ENCODE measurements at places on chromosomes 7 and 10.

DNA sequence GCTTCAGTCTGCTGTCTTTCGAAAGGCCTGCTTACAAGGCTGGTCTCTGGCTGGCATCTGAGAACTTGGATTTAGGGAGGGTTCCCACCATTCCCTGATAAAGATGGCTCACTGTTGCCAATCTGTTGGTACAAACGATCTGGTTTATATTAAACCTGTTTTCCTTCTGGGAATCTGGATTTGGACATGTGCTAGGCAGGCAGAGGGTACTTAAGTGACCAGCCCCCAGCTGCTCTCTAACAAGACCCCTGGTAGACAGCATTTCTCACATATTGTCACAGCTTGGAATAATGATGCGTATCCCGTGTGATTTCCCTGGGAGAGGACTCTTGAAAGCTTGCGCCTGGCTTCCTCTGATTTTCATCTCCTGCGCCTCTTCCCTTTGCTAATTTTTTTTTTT, 21.6 kb downstream of the YWHAG start:
- no peaks in the 10 kb centered on the region for H3K27me3 ChIP-seq
- no peak overlapping the region for H3K27ac ChIP-seq
- no peak overlapping the region for H3K4me3 ChIP-seq
- peaks cover 36% of the 10 kb centered on the region for H3K4me1 ChIP-seq
- H3K36me3 ChIP-seq: peaks cover 49% of the 10 kb centered on the region
- DNase-seq: no peak

DNA sequence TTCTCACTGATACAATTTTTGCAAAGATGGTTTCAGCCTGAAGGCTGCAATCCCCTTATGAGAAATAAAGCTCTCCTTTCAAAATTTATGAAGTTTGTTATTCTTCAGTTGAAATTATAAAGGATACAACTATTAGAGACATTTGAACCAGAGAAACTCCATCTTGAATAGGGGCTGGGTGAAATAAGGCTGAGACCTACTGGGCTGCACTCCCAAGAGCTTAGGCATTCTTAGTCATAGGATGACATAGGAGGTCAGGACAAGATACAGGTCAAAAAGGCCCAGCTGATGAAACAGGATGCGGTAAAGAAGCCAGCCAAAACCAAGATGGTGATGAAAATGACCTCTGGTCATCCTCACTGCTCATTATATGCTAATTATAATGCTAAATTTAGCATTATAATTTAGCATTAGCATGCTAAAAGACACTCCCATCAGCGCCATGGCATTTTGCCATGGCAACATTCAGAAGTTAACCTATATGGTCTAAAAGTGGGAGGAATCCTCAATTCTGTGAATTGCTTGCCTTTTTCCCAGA, 22.4 kb upstream of the IFIT1B start:
- H3K27ac ChIP-seq: no peak overlapping the region
- no peaks in the 10 kb centered on the region for H3K36me3 ChIP-seq
- H3K27me3 ChIP-seq: peaks cover 54% of the 10 kb centered on the region
- no peak overlapping the region for H3K4me3 ChIP-seq
- DNase-seq: no peak

DNA sequence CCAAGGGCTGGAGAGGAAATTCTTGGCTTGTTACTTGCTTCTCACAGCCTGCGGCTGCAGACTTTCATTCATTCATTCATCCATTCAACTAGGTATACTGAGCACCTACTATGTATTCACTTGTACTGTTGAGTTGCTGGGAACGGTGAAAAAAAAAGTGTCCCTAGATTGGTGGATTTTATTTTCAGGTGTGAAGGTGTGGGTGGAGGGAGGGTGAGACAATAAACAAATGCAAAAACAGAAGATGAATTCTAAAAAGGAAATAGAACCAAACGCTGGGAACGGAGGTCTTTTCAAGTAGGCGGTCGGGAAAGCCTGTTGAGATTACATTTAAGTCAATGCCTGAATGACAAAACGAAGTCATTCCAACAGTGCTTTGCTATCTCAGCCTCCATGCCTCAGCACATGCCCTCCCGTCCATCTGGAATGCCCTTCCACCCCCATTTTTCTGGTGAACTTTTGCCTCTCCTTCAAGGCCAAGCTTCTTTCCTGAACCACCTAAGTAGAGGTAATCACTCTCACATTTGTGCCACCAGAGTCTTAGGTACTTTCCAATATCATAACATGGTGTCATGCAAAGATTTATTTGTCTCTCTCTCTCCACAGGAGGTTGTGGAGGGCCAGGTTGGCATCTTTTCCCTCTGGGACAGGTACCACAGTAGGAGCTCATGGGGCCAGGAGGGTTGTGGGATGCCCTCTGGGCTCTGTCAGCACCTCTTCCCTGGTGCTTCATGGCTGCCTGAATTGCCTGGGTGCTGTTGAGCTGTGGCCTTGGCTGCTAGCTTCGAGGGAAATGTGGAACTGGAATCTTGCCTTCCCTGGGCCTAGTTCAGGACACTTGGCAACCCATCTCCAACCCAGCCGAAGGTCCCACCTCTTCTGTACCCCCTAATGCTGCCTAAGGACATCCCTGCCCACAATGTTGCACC, 5.5 kb downstream of the NKX2-3 start:
- DNase-seq: no peak
- H3K27ac ChIP-seq: no peak overlapping the region
- H3K4me1 ChIP-seq: peaks cover 15% of the 10 kb centered on the region
- H3K36me3 ChIP-seq: no peaks in the 10 kb centered on the region
- H3K4me3 ChIP-seq: no peak overlapping the region

GRCh38 chr10:100808876-100809275, 63.5 kb downstream of the PAX2 start:
- peaks cover 4% of the 10 kb centered on the region for H3K4me1 ChIP-seq
- no peak overlapping the region for H3K27ac ChIP-seq
- H3K27me3 ChIP-seq: peaks cover 50% of the 10 kb centered on the region
- no peak for DNase-seq
